ENCODE measurements at places on chromosomes 1 and 21.
A peak's percentile ranks its signal among the peaks of the same experiment; 100 is the strongest.

DNA sequence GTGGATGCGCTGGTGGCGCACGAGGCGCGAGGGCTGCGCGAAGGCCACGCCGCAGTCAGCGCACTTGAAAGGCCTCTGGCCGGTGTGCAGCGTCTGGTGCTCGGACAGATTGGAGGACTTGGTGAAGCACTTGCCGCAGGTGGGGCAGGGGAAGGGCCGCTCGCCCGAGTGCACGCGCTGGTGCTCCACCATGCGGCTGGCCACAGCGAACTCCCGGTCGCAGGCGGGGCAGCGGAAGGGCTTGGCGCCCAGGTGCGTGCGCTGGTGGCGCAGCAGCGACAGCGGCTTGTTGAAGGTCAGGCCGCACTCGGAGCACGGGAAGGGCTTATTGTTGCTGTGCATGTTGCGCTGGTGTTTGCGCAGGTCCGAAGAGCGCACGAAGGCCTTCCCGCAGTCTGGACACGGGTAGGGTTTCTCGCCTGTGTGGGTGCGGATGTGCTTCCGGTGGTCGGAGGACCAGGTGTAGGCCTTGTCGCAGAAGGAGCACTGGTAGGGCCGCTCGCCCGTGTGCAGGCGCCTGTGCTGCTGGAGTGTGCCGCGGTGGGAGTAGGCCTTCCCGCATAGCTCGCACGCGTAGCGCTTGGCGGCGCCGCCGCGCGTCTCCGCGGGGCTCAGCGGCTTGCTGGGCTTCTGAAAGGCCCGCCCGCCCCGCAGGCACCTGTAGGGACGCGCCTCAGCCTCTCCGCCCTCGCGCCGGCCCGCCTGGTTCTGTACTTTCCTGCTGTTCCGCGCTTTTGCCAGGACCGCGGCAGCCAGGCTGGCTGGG is 4.7 kb downstream of the ZNF648 start:
- no peak for DNase-seq

DNA sequence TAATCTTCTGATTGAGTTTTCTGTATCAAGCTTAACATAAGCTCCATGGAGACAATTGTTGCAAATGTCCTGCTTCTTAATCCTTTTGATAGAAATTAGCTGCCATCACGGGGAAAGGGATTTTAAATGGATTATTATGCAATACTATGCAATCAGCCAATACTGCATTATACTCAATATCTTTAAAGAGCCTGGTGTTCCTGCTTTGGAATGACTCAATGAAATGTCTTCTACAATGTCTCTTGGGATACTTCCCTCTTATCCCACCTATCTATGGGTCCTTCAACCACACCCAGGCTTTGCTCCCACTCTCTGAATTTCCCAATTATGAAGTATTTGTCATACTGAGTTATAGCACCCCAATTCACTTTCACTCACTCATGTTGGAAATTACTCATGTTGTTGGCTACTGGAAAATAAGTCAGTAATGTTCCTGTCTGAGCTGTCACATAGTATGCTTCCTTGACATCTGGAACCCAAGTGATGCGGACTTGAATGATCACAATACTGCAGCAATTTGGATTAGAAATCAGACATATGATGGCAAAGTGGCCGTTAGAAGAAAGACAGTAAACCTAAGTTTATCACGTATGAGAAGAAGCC is 85.0 kb downstream of the TPR start:
- no peak for DNase-seq

- DNase-seq: no peak
Observed at GRCh38 chr1:216914974-216915373, 191.7 kb upstream of the ESRRG start.

DNA sequence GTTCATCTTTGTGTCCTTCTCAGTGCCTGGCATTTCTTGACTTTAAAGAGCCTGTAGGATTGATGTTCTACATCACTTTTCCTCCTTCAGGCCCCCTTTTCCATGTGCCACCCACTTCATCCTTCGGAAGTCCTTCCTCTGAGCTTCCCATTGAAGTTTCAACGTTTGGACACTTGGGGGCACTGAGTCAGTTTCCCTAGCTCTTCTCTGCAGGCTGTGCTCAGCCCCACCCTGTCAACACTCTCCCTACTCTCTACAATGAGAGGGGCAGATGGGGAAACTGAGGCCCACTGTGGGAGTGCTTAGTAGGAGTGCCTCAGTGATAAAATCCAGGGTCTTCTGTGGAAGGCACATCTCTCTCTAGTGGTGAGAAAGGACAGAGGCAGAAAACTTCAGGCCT is 11.9 kb downstream of the KCNJ10 start:
- no peak for DNase-seq

DNA sequence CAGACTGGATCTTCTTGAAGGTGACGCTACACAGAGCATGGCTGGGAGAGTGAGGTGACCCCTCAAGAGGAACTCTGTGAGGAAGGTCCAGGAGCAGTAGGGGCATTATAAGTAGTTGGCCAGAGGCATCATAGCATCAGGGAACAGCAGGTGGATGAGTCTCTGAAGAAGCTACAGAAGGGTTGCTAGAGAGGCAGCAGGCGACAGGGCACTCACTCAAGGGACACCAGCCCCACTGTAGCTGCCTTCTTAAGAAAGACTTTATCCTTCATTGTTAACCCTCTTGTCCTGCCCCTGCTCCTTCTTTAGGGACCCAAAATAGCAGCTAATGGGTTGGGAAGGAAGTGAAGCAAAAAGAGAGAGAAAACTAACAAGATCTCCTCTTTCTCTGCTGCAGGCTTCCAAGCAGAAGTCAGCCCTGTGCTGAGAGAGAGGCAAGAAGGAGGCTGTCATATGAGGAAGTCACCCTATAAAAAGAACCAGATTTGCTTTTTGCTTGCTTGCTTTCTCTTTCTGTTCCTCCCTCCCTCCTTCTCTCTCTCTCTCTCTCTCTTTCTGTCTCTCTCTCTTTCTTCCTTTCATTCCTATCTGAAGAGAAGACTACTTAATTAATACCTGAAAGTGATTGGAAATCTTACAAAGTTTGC is 7.7 kb upstream of the CD5L start:
- DNase-seq: no peak

GRCh38 chr1:169795687-169796086 is 980 bp upstream of the METTL18 start:
- no peak for DNase-seq

- DNase-seq: no peak
Observed at GRCh38 chr1:54826226-54826816, 25.2 kb upstream of the TTC22 start.

DNA sequence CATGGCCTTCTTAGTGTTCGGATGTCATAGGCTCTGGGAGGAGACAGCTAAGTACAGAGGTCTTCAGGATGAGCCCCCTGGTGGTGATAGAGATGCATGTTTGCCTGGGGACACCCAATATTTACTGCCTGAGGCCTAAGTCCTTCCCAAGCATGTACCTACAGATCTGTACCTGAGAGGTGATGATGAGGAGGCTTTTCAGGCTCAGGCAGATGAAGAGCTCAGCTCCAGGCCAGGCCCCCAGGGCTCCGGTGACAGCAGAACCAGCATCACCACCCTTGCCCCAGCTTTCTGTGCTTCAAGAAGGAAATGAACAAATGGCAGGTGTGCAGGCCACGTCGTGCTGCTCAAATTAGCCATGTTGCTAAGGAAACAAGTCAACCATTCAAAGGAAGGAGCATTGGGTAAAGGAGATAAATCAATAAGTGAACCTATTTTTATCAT is 21.1 kb downstream of the CACNA1E start:
- peak; percentile 39 for DNase-seq

GRCh38 chr1:169941982-169942830 is 48.5 kb upstream of the SCYL3 start:
- no peak for DNase-seq

DNA sequence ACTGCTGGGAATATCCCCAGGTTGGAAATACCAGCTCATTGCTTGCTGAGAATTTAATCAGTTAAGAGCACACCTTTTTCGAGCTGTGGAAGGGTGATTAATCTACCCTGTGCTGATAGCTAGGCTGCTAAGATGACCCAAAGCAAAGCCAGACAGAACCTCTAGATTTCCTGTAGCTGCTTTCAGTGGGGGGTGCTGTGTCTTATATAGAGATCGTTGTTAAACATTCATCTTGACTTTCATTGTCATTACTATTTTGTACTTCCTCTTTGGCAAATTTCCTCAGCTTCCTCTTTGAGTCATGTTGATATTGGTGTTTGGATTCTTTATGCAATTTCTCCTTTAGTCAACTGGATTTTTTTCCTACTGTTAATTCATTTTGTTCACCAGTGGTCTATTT is 155.3 kb downstream of the DISC1 start:
- no peak for DNase-seq

DNA sequence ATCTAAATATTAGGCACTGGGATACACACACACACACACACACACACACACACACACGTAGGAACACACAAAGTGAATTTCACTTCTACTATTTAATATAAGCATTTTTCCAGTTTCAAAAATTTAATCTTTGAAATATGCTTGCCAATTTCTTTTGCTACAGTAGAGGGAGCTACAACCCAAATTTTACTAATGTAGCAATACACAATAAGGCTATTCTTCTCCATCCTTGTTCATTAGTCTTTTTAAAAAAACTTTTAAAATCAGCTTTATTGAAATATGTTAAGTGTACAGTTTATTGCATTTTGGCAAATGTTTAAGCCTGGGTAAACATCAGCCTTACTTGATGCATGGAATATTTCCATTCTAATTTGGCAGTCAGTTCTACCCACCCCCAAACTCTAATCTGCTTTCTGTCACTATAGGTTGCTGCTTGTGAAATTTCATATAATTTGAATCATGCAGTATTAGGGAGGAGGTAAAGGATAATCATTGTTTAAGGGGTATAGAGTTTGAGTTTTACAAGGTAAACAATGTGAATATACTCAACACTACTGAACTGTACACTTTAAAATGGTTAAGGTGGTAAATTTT is 93.0 kb upstream of the TENT5C start:
- DNase-seq: peak; percentile 7

DNA sequence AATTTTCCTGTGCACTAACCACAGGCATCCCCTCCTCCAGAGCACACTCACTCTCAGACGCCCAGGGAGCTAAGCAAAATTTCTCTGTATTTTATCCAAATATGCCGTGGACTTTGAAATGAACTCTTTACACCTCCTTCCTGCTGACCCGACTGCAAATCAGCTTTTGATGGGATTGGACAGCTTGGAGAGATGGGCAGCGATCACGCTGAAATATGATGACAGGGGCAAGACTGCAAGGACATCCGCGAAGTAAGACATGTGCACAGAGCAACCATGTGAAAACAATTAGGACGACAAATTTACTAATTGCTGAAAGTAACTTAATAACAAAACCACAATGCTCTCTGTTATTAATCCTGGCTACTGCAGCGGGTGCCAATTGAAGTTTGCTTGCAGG is 64.6 kb upstream of the CLDN14 start:
- DNase-seq: no peak

DNA sequence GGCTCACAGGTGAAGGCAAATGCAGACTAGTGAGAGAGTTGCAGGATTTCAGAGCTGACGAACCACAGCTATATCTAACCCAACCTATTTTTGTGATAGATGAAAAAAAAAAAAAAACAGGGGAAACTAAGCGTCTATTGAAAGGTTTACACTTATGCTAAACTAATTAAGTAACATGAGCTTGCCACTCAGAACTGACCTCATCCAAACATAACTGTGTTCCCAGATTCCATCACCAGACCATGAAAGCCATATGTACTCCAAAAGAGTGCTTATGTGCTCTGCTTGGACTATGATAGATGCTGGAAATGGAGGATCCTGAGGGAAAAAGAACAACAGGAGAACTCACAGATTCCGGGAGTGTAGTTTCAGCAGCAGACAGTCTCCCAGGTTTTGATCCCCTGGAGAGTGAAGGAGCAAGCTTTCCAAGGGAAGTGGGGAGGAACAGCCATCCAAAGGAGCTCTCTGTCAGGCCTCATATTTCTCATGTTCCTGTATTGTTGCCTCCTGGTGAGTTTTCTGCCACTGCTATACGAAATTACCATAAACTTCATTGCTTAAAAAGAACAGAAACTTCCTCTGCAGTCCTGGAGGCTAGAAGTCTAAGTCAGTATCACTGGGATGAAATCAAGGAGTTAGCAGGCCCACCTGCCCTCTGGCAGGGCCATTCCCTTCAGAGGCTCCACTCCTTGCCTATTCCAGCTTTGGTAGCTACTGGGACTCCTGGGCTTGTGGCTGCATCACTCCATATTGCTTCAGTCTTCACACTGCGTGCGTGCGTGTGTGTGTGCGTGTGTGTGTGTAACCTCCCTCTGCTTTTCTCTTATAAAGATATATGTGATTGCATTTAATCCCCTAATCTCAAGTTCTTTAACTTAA is 38.1 kb downstream of the NIBAN1 start:
- no peak for DNase-seq

All from NCI-H1694 treated with DMSO at 0.1 percent for 48 hours (cell line).